ENCODE measurements at places on chromosomes 4 and X.

- no peak for DNase-seq
Observed at GRCh38 chr4:122083989-122084388, 68.1 kb upstream of the BLTP1 start.

DNA sequence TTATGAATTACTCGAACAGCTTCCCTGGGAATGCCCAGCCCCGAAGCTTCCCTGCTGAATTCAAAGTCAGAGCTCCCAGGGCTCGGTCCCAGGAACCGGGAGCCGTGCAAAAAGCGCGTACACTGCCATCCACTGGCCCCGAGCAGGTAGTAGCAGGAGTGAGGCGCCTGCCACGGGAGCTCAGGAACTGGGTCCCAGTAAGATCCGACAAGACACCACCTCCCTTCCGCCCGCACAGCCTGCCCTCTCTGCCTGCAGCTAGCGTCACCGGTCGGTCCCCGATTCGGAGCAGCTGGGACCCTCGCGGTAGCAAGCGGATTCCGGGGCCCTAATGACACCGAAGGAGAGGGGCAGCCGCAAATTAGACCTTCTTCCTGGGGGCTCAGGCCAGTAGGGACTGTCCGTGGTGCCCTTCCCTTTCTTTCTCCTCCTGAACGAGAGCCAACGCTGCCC lies 1.2 kb downstream of the CORIN start:
- no peak for DNase-seq

DNA sequence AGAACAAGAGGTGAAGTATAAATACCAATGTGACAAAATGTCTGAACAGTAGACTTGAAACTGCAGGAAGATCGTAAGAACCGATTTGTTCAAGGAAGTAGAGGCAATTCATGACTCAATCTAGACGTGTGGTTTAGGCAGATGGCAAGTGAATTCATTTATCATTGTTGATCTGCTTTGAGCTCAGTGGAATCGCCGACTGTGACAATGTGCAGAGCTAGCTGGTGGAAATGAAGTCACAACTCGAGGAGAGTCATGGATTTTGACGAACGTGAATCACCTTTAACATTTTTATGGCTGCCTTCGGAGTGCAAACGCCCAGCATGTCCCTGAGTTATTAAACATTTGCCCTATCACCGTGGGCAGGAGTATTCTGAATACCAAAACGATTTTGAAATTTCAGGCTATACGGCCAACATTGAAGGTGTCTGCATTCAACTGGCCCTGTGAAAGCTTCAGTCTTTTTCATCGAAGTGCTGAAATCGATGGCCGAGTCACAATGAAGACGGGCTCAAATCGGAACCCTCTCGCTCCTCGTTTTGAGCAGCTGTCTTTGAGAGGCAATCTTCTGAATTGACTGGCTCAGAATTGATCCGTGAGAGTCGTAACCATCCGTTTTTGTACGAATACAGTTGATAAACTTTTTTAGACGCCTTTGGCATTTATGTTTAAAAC lies 689 bp upstream of the OGT start:
- DNase-seq: no peak

- DNase-seq: no peak
Observed at GRCh38 chr4:91916219-91916618, 387.5 kb upstream of the GRID2 start.

Measured in activated CD8-positive, alpha-beta memory T cell treated with anti-CD3 and anti-CD28 coated beads for 1 hour (primary cell).